ENCODE measurements at places on chromosomes 5 and 9.

DNA sequence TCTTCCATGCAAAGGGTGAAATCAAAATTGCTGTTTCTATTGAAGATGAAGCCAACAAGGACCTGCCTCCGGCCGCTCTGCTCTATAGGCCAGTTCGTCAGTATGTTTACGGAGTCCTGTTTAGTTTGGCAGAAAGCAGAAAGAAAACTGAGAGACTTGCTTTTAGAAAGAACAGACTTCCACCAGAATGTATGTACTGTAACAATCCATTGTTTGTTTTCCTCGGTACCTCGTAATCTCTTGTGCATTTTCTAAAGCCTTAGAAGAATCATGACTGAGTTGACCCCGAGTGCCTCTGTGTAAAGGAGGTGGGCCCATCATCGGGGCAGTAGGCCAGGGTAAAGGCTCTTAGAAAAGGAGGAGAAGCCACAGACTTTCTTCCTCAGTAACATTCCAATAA is 44.2 kb upstream of the PHF2 start:
- no peak for DNase-seq

- peak; percentile 58 for DNase-seq
Measured at GRCh38 chr5:96434201-96434645, 1.2 kb upstream of the PCSK1 start.

GRCh38 chr9:79489261-79490000 is 82.3 kb upstream of the TLE4 start:
- DNase-seq: peak; percentile 36

DNA sequence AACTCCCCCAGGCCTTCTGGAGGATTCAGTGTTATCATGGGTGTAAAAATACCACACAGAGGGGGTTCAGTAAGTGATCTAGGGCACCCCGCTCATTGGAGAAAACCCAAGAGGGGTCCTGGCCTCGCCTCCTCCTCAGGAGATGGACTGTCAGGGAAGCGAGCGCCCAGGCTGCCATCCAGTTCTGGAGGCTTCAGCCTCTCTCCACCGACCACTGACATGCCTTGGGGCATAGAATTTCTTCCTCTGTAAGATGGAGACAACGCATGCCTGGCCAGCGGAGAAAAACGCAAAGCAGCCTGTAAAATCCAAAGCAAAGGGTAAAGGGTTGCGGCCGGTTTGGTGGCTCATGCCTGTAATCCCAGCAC is 165.4 kb downstream of the COL23A1 start:
- DNase-seq: no peak

DNA sequence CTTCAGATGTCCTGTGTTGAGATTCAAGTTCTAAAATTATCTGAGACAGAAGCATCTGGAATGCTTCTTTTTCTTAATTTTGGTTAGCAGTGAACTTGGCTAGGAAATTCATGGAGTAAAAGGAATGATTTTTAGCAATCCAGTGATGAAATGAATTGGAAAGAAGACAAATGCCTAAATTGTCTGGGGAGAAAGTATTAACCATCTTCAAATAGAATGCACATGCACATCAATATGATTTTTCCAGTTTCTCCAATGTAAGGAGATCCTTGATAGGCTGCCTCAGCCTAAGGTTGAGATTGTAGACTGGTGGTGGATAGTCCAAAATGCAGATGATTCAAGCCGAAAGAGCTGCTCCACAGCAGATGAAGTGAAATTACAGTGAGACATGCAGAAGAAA is 106.7 kb downstream of the PCSK5 start:
- DNase-seq: peak; percentile 55

DNA sequence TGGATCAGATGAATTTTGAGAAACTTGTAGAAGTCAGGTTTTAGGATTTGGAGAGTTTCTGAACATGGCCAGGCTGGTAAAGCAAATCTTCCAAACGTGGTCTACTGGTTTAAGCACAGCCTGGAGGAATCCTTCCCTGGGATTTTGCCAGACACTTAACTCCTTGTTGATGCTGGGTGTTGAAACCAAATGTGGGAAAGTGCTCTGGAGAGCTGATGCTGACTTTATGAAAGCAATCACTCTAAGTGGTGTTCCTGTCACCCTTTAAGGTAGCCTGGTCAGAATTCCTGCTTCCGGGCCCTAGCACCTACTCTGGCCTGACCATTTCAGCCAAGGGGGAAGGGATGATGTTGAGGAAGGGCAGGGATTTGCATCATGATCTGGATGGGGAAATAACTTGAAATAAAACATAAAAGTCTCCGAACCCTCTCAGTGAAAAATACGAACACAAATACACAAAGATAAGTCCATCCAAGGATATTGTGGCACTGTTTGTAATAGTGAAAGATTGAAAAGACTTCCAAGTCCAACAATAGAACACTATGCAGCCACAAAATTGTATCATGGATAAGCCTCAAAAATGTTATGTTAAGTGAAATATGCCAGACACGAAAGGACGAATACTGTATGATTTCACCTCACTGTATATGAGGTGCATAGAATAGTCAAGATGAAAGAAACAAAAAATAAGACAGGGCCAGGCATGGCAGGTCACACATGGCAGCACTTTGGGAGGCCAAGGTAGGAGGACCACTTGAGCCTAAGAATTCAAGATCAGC is 57.7 kb downstream of the PDE6A start:
- peak; percentile 43 for DNase-seq

DNA sequence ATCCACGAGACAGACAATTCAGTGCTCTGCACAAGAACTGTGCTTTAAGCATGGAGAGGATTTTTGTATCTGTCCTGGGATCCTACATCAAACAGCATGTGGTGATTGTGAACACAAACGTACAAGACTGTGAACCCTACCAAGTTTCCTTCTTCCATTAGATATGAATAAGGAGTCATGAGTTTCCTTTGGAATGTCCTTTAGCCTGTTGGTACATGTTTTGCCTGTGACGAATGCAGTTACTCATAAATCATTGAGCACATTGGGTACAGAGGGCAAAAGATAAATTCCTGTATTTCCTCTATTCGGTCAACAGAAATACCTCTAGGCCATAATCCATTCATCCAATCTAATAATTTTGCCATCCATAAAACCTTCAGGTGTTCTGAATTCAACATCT is 61.5 kb downstream of the FXN start:
- DNase-seq: peak; percentile 53

GRCh38 chr9:129402371-129402739 is 218.5 kb downstream of the C9orf50 start:
- DNase-seq: no peak

DNA sequence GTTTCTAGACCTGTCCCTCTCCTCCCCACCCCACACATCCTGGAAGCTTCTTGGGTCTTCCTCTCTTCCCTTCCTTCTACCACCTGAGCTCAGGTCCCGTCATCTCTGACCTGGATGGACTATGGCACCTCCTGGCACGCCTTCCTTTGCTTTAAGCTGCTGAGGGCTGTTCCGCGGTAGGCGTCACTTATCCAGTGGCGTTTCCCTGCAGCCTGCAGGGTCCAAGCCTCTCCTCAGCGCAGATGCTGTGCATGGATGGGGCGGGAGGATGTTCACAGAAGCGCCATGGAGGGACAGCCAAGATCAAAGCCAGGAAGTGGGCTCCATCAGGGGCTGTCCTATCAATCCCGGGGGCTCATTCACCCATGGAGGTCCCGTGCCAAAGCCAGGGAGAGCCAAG is 23.8 kb upstream of the CNOT6 start:
- no peak for DNase-seq

DNA sequence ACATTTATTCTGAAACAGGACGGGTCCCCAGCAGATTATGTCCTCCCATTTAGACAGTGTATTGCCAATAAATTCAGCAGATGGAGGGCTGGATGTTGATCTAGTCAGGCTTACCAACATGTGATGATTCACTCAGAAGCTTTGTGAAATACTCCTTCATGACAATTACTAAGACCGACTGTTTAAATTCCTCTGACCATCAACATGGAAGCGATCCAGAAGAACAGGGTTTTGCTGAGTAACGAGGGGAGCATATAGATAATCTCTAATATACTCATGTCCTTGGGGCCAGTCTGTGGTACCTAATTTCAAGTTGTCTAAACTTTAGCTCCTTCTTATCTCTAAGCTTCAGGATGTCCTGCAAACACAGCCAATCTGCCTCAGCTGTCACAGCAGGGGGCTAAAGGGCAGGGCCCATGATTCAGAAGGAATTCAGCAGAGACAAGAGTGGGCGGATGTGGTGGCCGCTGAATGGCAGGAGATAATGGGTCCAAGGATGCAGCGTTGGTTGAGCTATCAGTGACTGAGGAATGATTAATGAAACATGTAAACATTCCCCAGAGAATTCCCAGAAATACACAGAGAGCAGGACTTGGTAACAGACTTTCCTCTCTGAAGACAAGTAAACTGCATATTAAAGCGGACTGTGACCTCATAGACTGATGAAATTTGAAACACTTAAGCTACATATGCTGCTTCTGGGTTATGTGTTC is 109.4 kb downstream of the ANKRD55 start:
- DNase-seq: peak; percentile 99

- peak; percentile 91 for DNase-seq
Measured at GRCh38 chr9:128554155-128554862, 1.9 kb downstream of the SPTAN1 start.

DNA sequence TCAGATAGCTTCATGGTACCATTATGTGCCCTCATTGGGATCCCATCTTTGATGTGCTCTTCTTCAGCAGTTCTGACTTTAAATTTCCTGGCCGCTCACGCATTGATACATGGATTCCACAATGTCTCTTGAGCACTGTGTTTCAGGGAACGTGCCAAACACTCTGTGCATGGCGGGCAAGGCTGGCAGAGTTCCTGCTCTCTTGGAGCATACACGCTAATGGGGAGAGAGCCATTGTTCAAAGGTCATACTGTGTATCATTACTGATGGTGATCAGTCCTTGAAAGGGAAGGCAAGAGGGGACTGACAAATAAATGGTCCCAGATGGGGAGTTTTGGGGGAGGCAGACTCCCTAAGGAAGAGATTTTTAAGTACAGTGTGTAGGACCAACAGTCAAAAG is 52.3 kb downstream of the AMBP start:
- no peak for DNase-seq

GRCh38 chr5:166708291-166708690 is 1583.2 kb upstream of the WWC1 start:
- DNase-seq: no peak

Data from AG10803 (cell line).